ENCODE measurements at places on chromosomes 16 and 17. TPM values are rescaled to one million over a fixed set of nuclear protein-coding genes. Genes with fewer than 3 reads are reported as not detected.

GRCh38 chr17:50534979-50535326 lies 2.4 kb downstream of the EPN3 start:
- no peak for DNase-seq

The KRT17 gene
- total RNA-seq, result 33.5 TPM

GRCh38 chr17:17513626-17514025 lies 17.4 kb upstream of the RASD1 start:
- no peak for DNase-seq

GRCh38 chr17:9195961-9196670 lies 174.8 kb downstream of the NTN1 start:
- DNase-seq, result no peak

DNA sequence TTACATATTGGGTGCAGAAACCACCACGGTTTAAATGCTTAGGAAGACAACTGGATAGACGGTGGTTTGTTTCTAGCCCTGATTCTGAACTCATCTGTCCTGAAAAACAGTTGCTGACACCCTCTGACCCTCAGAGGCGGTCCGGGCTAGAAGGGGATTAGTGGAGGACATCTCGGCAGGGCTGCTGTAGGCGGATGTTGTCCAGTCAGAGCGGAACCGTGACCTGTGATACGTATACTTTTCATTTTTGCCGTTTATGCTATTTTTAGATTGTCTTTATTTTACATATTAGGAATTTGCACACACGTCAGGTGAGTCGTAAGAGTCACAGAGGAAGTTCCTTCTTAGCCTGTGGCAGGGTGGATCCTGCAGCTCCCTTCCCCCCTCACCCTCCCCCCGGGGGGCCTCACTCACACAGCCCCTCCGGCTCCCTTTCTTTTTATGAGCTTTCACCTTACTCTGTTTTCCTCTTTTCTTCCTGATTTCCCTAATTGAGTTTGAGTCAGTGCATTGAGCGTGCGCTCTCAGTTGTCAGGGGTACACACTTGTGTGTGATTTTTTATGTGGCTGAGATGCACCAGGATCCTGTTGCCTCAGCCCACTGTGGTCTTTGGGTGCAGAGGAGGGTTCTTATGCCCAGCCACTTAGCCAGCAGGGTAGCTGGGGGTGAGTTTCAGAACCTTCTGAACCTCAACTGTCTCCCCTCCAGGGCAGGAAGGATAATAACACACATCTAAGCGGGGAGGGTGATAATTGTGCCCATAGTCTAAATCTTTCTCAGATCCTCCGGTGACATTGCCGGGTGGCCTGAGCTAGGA lies 211.1 kb upstream of the CHMP6 start:
- no peak for DNase-seq

Data from urinary bladder (tissue), 4 donors.